ENCODE measurements at places on chromosomes 3 and 15.

- no peak for DNase-seq
These were observed 54.7 kb upstream of the CMC1 start for GRCh38 chr3:28186748-28187147.

DNA sequence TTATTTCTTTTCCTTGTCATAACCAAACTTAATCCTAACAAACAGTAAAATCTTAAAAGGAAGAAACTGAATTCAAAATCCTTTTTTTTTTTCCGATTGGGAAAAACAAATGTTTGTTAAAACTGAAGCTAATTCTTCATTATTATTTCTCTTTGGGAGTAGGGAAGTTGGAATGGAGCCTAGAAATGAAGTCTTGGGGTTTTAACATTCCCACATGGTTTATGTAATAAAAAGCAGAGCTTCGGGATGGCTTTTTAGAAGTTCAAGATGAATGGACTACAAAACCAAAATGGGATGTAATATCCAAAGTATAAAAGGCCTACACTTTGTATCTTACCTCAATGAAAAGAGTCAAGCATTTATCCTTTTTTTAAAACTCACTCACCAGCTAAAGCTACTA is 189.0 kb upstream of the TMC3 start:
- no peak for DNase-seq

- DNase-seq, result no peak
These were observed 15.9 kb downstream of the ARHGAP31 start for GRCh38 chr3:119310071-119310470.

- no peak for DNase-seq
These were observed 295.0 kb downstream of the RAP2B start for GRCh38 chr3:153456833-153457545.

GRCh38 chr15:25721605-25721955 is 141.5 kb downstream of the ATP10A start:
- DNase-seq, result no peak
